ENCODE measurements at places on chromosomes 1 and 21.

- no peak for DNase-seq
Measured at GRCh38 chr1:77672374-77672773, 10.1 kb downstream of the ZZZ3 start.

- peak; percentile 82 for DNase-seq
Measured at GRCh38 chr1:7549277-7550161, 221.6 kb upstream of the VAMP3 start.

GRCh38 chr1:93758842-93759515, 77.3 kb upstream of the BCAR3 start:
- peak; percentile 81 for DNase-seq

- DNase-seq: peak; percentile 51
Measured at GRCh38 chr1:206590025-206590758, 22.1 kb downstream of the EIF2D start.

DNA sequence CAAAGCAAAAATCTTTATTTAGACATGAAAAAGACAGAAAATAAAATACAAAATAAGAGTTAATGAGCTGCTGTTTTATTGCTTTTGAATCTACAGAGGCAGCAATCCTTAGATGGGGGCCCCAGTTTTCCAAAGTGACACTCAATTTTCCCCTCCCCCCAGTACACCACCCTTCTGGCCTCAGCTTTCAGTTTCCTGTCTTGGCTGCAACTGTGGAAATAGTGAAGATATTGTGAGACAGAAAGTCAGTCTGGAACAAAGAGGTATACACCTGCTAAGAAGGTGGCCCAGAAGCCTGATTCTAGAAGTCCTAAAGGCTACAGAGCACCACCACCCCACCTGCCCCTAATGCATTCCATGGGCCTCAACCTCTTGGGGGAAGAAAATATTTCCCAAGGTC, 1.1 kb upstream of the MTMR11 start:
- peak; percentile 29 for DNase-seq

GRCh38 chr1:29333008-29333407, 96.7 kb downstream of the PTPRU start:
- DNase-seq: no peak

GRCh38 chr1:16174886-16175598, 19.2 kb upstream of the EPHA2 start:
- DNase-seq: no peak

- no peak for DNase-seq
Measured at GRCh38 chr1:113048064-113048463, 24.9 kb upstream of the LRIG2 start.

- peak; percentile 1 for DNase-seq
Measured at GRCh38 chr1:102833151-102833550, 275.2 kb downstream of the COL11A1 start.

- DNase-seq: no peak
Measured at GRCh38 chr1:162889989-162890388, 29.0 kb upstream of the CCDC190 start.

- DNase-seq: peak; percentile 30
Measured at GRCh38 chr1:41343790-41344699, 17.2 kb upstream of the FOXO6 start.

DNA sequence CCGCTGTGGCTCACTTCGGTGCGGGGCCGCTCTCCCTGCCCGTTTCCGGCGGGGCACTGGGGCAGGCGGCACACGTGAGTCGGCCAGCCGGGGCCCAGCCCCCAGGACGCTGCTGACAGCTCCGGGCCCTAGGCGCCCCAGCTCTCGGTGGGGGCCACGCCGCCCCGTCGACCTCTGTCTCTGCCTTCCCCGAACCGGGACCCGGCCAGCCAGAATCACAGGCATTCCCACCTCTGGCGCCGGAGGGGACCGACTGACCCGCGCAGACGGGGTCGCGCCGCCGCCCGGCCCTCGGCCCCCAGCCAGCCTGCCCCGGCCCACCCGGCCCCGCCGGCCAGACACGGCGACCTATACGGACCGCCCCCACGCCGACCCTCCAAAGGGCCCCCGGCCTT, 755 bp downstream of the SCMH1 start:
- DNase-seq: peak; percentile 83

- no peak for DNase-seq
Measured at GRCh38 chr1:10682108-10682445, 114.4 kb downstream of the CASZ1 start.

GRCh38 chr21:34884346-34884929, 164.7 kb downstream of the RUNX1 start:
- DNase-seq: no peak

- peak; percentile 58 for DNase-seq
Measured at GRCh38 chr1:234721476-234722269, 111.7 kb upstream of the IRF2BP2 start.

DNA sequence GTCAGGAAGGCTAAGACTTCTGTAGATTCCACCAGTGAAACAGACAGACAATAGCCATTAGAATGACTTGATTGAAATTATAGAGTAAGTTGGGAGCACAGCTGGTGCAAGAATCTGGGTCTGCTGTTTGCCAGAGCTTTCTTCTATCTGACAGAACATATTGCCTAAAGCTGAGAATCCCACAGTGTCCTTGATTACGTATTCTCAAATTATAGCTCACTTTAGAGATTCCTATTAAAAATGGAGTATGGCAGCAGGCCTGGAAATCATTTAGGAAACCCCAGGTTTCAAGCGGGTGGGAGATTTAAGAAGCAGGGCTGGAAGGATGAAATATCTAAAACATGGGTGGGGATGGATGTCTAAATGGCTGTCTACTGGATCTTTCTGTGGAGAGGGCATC, 639.7 kb upstream of the CXADR start:
- DNase-seq: no peak

DNA sequence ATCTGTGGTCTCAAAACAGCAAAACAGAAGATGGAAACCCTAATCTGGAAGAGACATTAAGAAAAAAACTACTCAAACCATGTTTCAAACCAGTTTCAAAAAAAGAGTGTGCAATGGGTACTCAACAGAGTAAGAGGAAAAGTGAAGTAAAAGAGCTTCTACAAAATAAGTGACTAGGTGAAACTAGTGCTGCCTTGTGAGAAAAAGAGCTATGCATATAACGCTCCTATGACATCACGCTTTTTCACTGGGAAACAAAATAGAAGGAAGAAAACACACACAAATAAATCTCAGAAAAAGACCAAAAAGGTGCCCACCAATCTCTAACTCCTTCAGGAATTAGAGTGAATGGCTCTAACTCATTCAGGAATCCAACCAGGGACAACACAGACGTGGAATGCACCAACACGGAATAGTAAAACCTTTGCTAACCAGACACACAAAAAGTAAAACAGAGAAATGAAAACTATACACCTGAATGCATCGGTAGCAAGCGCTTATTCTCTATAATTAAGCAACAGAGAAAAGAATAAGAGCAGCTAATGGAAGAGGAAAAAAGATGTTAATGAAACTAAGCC, 1.3 kb downstream of the FOXJ3 start:
- DNase-seq: peak; percentile 17

- DNase-seq: no peak
Measured at GRCh38 chr1:160084771-160085321, 3.5 kb downstream of the KCNJ9 start.

GRCh38 chr1:154386643-154387352, 18.3 kb upstream of the IL6R start:
- no peak for DNase-seq
